Thyroid gland (tissue), 4 donors: ENCODE measurements at places on chromosomes 11 and 22. TPM values are rescaled to one million over a fixed set of nuclear protein-coding genes. Genes with fewer than 3 reads are reported as not detected.
A peak's percentile ranks its signal among the peaks of the same experiment; 100 is the strongest.

DNA sequence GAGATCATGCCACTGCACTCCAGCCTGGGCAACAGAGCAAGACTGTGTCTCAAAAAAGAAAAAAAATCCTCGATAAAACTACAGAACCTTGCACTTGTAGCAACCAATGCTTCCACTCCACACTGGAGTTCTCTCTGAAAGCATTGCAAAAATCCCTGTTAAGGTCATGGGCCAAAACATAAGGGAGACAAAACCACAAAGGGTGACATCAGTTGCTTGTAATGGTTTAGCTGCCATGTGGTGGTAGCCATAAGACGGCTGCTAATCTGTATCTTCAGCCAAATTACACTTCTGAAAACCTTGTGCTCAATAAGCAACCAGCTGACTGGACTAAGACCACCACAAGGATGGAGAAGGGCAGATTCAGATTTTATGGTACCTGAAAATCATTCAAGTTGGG lies 20.6 kb upstream of the TPH1 start:
- DNase-seq, result no peak
- no peaks in the 10 kb centered on the region for H3K27me3 ChIP-seq
- H3K27ac ChIP-seq, result no peak overlapping the region
- no peaks in the 10 kb centered on the region for H3K4me1 ChIP-seq

DNA sequence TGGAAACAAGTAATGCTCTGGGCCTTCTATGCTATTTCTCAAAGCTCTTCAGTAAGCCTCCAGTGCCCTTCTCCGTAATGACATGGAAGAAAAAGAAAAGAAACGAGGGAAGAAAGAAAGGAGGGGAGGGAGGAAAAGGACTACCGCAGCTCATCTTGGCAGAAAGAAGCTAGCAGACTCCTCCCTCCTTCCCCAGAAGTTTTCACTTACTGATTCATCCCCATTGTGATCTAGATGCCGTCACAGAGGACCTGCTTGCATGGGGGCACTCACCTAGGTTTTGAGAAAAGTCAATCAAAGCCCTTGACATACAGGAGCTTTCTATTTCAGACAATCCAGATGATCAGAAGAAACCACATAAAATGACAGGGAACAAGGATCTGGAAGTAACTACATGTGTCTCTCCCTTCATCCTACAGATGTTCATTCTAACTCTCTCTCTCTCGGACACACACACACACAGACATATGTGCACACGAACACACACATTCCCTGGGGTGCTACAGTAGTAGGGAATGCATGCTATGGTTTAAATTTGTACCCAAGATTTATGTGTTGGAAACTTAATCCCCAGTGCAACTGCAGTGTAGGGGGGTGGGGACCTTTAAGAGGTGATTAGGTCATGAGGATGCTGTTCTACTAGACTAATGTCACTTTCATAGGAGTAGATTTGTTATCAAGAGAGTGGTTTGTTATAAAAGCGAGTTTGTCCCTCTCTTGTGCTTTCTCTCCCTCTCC lies 37.6 kb upstream of the RCN1 start:
- no peaks in the 10 kb centered on the region for H3K36me3 ChIP-seq

DNA sequence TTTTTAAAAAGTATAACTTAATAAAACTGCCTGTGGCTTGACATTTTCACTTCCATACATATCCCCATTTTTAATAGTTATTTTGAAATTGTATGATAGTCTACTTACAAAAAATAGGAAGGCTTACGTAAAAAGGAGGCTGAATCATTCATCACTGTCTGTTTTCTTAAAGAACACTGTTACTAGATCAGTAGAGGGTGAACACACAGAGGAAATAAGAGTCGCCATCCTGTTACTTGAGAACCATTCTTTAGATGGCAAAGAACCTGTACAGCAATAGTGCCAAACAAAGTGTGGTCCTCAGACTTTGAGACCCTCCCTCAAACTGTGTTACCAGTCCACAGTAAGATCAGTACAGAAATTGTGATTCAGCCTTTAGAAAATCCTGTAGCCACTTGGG lies 180.7 kb downstream of the PGR start:
- H3K4me3 ChIP-seq, result no peak overlapping the region
- H3K27ac ChIP-seq, result no peak overlapping the region
- no peak for DNase-seq
- H3K36me3 ChIP-seq, result no peaks in the 10 kb centered on the region
- no peaks in the 10 kb centered on the region for H3K4me1 ChIP-seq

- peaks cover 16% of the 10 kb centered on the region for H3K36me3 ChIP-seq
These were observed 8.1 kb downstream of the EHD1 start for GRCh38 chr11:64870176-64870892.

GRCh38 chr22:50443197-50443596 lies 31.6 kb downstream of the SBF1 start:
- peaks cover 32% of the 10 kb centered on the region for H3K4me1 ChIP-seq
- H3K4me3 ChIP-seq, result no peak overlapping the region
- no peaks in the 10 kb centered on the region for H3K27me3 ChIP-seq
- H3K36me3 ChIP-seq, result peaks cover 38% of the 10 kb centered on the region
- peak overlapping the region; percentile 86 for H3K27ac ChIP-seq

DNA sequence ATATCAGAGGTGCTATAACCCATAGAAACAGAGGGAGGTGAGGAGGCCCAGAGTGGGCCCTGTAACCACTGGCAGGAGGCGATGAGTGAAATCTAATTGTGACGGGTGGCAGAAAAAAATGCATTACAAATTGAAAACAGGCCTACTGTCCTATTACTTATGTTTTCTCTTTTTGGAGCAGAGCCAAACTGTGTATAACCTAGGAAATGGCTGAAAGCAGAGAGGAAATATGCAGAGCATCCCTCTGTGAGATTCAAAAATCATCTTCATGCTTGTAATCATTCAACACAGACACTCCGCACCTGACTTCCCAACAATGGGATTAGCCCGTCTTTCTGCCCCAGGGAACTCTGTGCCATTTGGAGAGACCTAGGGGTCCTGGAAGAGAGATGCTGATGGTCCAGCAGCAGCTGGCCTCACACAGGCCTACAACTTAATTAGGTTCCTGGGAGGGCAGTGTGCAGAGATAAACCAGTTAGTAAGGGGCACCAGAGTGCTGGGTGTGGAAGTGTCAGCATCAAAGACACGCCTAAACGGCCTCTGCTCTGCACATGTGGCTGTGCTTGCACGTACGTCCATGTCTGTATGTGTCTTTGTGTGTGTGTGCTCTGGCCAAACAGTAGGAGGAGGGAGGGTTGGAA lies 41.8 kb downstream of the MAP6 start:
- no peak overlapping the region for H3K27ac ChIP-seq
- DNase-seq, result no peak
- H3K27me3 ChIP-seq, result no peaks in the 10 kb centered on the region
- H3K4me3 ChIP-seq, result no peak overlapping the region
- no peaks in the 10 kb centered on the region for H3K36me3 ChIP-seq

- H3K27ac ChIP-seq, result no peak overlapping the region
- H3K27me3 ChIP-seq, result no peaks in the 10 kb centered on the region
- no peaks in the 10 kb centered on the region for H3K36me3 ChIP-seq
- no peak for DNase-seq
These were observed 10.0 kb upstream of the OR5M1 start for GRCh38 chr11:56624661-56625110.

DNA sequence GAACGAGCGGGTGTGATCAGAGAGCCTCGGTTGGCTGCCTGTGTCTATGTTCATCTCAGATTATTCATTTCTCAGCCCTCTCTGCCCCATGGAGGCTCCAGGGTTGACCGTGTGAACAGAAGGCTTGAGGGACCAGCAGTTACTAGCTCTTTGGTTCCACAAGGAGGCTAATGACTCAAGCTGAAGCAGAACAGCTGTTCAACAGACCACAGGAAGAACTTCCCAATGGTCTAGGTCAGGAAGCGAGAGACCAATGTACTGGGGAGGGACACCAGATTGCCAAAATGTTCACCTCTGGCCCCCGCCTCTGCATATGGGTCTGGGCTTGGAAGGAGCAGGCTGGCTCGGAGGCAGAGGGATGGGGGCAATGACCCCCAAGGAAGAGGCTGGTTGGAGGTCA lies 14.7 kb upstream of the PDE2A start:
- H3K27me3 ChIP-seq, result no peaks in the 10 kb centered on the region
- no peak for DNase-seq
- H3K4me3 ChIP-seq, result no peak overlapping the region

The MYBPC3 gene
- total RNA-seq, result not detected

The MS4A4E gene
- total RNA-seq, result not detected

The PCSK7 gene
- total RNA-seq, result 36.1 TPM

The PTGDR2 gene
- total RNA-seq, result not detected

The RPLP2 gene
- 199 TPM for total RNA-seq

The TMA7B gene
- not detected for total RNA-seq
